ENCODE measurements at places on chromosomes 6 and 20. TPM values are rescaled to one million over a fixed set of nuclear protein-coding genes. Genes with fewer than 3 reads are reported as not detected.

The PRKN gene
- 3.9 TPM for total RNA-seq

The NEDD9 gene
- 17.1 TPM for total RNA-seq

The GMPR gene
- total RNA-seq = 20.0 TPM

The ACSS1 gene
- 14.0 TPM for total RNA-seq

The DAAM2 gene
- total RNA-seq = 19.3 TPM

The CST2 gene
- total RNA-seq = not detected

The HLA-DOB gene
- total RNA-seq = not detected

The PPIL6 gene
- 2.1 TPM for total RNA-seq

The TRMT6 gene
- total RNA-seq = 6.4 TPM

The IMPG1 gene
- not detected for total RNA-seq

The BEND6 gene
- total RNA-seq = 6.1 TPM

The PRRC2A gene
- 24.8 TPM for total RNA-seq

The NRN1 gene
- total RNA-seq = 8.7 TPM

The PHACTR3 gene
- not detected for total RNA-seq

The DSE gene
- total RNA-seq = 67.0 TPM

The DUSP15 gene
- 0.23 TPM for total RNA-seq

The NFATC2 gene
- 0.60 TPM for total RNA-seq

The KCNK15 gene
- 1.1 TPM for total RNA-seq

The SLC22A7 gene
- total RNA-seq = not detected

The C6orf58 gene
- total RNA-seq = not detected

The RSPH4A gene
- total RNA-seq = 0.08 TPM

The MCHR2 gene
- not detected for total RNA-seq
